Activated CD4-positive, alpha-beta T cell treated with anti-CD3 and anti-CD28 coated beads for 4 hours (primary cell): ENCODE measurements at places on chromosomes 13 and 19.

GRCh38 chr19:4547303-4548237, 7.7 kb upstream of the LRG1 start:
- no peak for DNase-seq

DNA sequence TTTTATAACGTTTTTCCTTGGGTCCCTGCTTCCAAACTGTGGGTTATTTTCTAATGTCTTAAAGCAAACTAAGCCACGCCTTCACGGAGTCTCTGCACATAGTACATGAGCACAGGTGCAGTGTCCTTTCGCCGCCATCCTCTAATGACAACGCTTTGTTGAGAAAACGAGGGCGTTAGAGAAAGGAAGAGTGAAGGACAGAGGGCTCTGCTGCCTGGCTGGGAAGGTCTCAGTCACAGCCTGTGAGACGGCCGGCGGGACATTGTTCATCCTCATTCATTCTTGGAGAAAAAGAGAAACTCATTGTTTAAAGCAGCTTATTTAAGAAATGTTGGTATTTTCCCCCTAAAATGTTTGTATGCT, 9.5 kb downstream of the IL17D start:
- DNase-seq, result no peak

- DNase-seq, result no peak
These were observed 12.4 kb downstream of the GRTP1 start for GRCh38 chr13:113351514-113352026.

DNA sequence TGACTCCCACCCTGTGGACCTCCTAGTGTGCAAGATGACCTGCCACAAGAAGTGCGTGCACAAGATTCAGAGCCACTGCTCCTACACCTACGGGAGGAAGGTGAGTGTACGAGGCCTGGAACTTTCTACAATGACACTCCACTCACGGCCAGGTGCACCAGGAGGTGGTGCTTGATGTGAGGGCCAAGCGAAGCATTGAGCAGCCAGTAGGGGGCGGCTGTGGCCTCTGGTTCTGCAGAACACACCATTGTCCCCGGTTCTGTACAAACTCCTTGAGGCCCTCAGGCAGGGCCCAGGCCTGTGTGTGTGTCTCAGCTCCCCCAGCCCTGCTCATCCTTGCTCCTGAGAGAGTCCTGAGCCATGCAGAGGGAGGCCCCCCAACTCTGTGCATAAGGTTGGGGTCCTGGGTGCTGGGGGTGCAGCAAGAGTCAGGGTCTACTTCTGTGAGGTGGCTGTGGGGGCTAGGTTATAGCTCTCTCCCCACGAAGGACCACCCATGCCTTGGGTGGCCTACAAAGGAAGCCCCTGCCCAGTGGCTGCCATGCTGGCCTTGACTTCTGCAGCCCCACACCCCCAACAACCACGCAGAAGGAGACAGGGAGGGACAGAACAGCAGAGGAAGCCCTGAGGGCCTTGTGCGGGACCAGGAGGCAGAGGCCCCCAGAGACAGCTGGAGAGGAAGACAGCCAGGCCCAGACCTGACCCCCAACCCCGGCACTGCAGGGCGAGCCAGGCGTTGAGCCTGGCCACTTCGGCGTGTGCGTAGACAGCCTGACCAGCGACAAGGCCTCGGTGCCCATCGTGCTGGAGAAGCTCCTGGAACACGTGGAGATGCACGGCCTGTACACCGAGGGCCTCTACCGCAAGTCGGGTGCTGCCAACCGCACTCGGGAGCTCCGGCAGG, 9.7 kb upstream of the USE1 start:
- peak; percentile 60 for DNase-seq

DNA sequence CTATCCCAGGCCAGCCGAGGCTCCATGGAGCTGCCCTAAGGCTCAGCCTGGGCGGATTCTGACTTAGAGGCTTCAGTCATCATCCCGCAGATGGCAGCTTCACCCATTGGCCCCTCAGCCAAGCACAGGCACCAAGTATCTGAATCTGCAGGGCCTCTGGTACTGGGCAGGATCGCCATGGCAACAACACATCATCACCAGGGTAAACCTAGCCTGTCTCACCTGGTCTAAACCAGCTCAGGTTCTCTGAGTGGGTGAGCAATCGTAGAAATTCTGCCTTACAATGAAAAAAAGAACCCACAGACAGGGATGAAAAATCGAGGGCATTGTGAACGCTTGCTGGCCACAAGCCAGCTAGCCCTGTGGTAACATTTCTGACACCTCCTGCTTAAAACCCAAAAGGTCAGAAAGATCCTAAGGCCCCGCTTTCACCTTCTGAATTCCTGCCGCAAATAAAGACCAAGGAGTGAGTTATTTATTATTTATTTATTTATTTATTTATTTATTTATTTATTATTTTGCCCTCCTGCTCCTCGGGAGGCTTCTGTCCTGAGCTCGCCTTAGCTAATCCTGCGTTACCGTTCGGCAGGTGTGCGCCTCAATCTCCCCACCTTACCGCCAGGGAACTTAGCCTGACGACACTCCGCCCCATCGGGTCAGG, 12.0 kb upstream of the CEACAM21 start:
- DNase-seq, result peak; percentile 46

DNA sequence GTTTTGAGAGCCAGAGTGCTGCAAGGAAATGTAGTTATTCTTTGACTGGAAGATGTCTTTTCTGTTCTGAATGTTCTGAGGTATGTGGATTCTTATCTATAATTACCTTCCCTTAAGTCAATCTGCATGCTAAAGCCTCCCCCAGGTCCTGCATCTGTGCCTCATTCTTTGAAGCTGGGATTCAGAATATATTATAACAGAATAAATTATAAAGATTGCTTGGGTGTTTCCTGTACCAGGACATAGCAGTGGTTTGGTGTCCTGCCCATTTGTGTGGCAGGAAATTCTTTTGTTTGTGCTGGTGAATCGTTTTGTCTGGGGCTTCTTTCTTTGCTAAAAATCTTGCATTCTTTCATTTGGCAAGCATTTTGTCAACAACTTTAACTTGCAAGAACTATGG, 60.2 kb downstream of the ITGBL1 start:
- DNase-seq, result no peak

DNA sequence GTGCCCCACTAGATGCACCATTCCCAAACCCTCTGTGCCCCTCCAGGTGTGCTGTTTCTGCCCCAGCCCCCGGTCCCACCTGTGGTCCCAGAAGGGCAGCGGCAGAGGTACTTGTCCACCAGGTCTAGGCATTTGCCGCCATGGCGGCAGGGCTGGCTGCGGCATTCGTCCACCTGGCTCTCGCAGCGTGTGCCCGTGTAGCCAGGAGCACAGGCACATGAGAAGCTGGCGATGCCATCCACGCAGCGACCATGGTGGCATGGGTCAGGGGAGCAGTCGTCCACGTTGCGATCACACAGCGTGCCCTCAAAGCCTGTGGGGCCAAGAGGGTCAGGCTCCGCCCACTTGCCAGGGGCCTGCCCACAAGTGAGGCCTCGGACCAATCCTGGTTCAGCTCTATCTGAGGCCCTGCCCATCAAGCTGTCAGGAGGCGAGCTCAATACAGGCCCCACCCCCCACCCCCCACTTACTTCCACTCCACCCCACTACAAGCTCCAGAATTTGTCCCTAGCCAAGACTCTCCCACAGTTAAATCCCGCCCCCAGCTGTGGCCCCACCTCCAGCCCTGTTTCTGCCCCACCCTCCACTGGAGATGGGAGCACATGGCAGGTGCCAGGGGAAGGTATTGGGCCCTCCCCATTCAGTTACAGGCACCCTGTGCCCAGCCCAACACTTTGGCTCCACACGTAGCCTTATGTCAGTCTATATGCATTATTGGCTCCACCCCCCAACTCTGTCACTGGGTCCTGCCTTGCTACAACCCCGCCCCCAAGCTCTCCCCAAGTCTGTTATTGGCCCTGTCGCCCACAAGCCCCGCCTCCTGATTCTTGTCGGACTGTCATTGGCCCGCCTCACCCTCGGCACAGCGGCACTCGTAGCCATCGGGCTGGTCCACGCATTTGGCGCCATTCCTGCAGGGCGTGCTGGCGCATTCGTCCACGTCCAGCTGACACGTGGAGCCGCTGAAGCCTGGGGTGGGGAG, 13.5 kb downstream of the NOTCH3 start:
- no peak for DNase-seq

DNA sequence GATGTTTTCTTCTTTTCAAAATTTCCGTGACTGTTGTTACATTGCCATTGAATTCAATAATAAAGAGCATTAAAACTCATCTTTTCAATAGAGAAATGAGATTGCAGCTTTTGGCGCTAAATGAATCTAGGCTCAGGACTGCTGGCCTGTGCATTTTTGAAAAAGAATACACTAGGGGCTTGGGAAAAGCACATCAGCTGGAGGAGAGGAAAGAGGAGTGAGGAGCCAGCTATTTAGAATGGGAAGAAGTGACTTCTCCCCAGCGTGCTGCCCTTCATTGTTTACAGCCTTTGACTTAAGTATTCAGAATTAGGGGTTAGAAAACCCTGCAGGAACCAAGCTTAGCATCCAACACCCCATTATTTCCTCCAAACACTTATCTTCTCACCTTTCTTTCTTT, 43.3 kb downstream of the TNFSF11 start:
- DNase-seq, result no peak

- DNase-seq, result no peak
These were observed 15.3 kb downstream of the RFXAP start for GRCh38 chr13:36834299-36834698.

- no peak for DNase-seq
These were observed 2526.0 kb downstream of the PCDH9 start for GRCh38 chr13:64704121-64704649.

GRCh38 chr19:49977076-49977475, 16.1 kb upstream of the SIGLEC11 start:
- DNase-seq, result no peak

- peak; percentile 89 for DNase-seq
These were observed 13.3 kb upstream of the ISYNA1 start for GRCh38 chr19:18450931-18451836.

GRCh38 chr13:26677156-26677555, 83.4 kb downstream of the GPR12 start:
- no peak for DNase-seq

DNA sequence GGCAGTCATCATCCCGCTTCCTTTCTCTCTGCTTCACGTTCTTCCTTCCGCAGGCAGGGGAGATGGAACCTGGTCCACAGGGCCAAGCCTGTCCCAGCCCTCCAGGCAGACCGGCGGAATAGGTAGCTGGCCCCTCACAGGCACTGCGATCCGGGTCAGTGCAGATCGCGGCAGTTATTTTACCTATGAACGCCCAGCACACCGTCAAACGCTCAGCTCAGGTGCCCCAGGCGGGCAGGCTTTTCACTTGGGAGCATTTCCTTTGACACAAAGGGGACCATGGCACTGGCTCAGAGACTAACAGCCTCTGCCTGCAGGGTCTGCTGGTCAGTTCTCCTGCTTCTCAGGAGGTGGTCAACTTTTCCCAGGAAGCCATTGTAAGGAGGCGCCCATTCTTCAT, 97.0 kb upstream of the ZNF98 start:
- DNase-seq, result no peak

DNA sequence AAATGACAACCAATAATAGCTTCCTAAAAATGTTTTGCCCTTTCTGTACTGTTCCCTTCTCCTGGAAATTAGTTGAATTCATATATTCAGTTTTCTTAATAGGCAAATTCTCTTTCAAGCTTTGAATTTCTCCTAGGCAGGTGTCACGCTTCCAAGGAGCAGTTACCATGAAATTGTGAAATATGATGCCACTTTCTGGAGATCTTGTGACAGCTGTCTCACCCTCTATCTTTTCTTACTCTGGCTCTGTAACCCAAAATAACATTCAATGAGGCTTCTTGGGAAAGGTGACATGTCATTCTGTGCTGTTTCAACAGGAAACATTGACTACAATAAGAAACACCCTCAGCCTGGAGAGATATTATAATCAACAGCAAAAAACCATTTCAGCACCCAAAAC, 80.3 kb upstream of the MRI1 start:
- DNase-seq, result no peak

DNA sequence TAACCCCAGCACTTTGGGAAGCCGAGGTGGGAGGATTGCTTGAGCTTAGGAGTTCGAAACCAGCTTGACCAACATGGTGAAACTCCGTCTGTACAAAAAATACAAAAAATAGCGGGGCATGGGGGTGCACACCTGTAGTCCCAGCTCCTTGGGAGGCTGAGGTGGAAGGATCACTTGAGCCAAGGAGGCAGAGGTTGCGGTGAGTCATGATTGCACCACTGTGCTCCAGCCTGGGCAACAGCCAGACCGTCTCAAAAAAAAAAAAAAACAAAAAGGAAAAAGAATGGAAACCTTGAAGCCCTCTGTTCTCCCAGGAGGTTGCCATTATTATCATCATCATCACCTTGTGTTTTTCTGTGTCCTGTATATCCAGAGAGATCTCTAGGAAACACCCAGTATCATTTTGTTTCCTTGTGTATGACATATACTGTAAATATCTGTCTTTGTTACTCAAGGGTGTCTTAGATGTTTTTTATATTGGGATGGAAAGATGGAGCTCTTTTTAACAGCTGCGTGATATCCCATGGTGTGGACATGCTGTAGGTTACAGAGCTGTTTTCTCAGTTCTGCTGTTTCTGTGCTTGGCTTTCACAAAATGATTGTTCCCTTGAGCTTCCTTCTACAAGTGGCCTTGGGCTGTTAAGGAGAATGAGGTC, 11.8 kb downstream of the CHAF1A start:
- no peak for DNase-seq

- no peak for DNase-seq
These were observed 71.4 kb downstream of the SLC15A1 start for GRCh38 chr13:98681049-98681448.

DNA sequence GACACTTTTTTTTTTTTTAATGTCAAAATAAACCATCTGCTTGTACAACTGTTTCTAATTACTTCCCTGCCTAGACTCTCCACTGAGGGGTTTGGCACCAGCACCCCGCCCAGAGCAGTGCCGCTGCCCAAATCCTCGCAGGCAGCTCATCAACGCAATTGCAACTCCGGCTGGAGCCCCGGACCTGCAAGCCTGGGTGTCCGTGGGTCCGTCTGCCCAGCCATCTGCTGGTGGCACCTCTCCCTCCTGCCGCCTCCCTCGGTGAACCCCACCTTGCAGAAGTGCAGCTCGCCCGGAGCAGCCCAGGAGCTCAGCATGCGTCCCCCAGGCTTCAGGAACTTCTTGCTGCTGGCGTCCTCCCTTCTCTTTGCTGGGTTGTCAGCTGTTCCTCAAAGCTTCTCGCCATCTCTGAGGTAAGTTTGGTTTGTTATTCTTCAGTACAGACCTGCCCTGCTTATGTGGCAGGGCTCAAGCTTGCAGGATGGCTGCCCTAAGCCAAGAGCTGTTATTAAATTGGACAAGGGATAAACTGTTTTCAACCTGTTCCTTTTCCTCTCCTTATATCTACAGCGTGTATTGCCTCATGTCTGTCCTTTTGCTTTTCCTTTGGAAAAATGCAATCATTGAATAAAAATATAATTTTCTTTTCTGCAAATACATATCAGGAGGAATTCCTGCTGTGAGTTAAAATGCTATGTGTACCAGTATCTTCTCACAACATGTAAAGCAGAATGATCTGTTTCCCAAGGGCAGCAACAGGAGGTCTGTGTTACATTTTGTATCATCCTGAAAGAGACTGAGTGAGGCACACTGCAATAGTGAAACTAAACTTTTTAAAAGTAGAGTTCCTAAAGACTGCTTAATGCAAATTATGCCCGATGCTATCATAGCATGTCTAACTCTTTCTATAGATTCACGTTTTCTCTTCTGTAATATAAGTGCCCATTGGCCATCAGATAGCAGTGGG, at the start of gene ITGBL1:
ITGBL1 (plus strand) TSS at position 157 of the 967 bp plus-strand sequence; CDS start at position 316, 159 bp downstream.
- DNase-seq, result no peak

GRCh38 chr13:71068041-71068440, 799.0 kb downstream of the DACH1 start:
- DNase-seq, result no peak

- no peak for DNase-seq
These were observed 1.6 kb downstream of the RNASEH2B start for GRCh38 chr13:50911081-50911631.

- DNase-seq, result no peak
These were observed at the start of gene SIGLEC7 for GRCh38 chr19:51142119-51142518. SIGLEC7 (plus strand) TSS chr19:51142301; CDS start chr19:51142370, 69 bp downstream.

- DNase-seq, result no peak
These were observed 124.7 kb upstream of the VSTM2B start for GRCh38 chr19:29400917-29401711.
